ENCODE measurements at places on chromosomes 2 and 18.

DNA sequence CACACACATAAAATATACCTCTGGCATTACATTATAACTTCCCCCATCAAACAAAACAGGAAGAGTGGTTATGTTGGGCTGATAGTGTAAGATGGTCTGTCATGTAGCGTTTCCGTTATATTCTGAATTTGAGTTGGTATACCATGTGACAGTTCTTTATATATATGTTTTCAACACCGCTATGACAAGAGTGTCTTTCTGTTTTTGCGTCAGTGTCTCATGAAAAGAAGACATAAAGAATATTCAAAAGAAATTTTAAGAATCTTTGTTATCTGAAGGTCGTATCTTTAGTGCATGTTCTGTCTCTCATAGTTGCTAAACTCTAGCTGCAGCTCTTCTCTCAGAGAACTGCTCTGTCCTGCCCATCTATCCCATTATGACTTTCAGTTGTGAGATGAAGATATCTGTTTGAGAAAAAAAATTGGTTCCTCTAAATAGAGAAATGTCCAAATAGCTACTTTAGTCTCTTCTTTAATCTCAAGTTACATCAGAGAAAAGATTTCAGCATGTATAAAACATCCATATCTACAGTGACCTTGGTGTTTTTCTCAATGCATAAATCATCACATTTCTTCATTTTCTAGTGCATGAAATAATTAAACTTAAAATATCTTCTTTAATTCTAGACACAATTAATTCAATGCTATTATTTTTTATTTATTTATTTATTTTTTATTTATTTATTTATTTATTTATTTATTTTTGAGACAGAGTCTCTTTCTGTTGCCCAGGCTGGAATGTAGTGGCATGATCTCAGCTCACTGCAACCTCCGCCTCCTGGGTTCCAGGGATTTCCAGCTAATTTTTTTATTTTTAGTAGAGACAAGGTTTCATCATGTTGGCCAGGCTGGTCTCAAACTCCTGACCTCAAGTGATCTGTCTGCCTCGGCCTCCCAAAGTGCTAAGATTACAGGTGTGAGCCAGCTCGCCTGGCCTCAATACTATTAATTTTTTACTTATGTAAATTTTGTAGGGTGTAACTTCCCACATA lies 24.3 kb upstream of the PSME4 start:
- DNase-seq = peak; percentile 94

GRCh38 chr2:20064421-20064820 lies 13.0 kb upstream of the LAPTM4A start:
- DNase-seq = no peak

- DNase-seq = no peak
Measured at GRCh38 chr2:108605947-108606346, 71.7 kb downstream of the LIMS1 start.

GRCh38 chr2:5926871-5927512 lies 234.8 kb downstream of the SOX11 start:
- no peak for DNase-seq

DNA sequence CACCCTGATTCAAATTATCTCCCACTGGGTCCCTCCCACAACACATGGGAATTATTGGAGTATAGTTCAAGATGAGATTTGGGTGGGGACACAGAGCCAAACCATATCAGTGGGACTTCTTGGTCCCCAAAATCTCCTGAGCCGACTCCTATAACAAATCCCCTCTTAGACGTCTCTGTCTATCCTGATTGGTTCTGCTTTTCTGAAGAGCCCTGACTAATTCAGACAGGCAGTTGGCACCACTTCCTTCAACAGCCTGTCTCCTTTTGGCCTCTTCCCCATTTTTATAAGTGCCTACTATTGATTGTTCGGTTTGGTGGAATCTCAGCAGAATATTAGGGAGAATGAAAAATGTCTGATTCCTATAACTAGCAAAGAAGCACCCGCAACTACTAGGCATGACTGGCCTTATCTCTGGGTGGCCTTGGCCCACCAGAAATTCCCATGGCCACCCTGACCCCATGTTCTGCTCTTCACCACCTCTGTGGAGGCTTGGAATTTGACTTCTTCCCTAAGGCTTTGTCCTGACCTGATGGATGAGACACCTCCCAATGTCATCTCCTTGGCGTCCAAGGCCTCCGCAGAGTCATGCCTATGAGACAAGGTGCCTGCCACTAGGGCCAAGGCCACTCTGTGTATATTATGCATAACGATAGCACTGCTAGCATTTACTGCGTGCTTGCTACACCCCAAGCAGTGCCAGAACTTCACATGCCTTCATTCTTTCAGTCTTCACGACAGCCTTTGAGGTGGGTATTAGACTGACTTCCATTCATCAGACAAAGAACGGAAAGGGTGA lies 218.9 kb upstream of the COPS8 start:
- peak; percentile 0 for DNase-seq

- DNase-seq = peak; percentile 32
Measured at GRCh38 chr2:23449413-23449812, 64.4 kb downstream of the KLHL29 start.

DNA sequence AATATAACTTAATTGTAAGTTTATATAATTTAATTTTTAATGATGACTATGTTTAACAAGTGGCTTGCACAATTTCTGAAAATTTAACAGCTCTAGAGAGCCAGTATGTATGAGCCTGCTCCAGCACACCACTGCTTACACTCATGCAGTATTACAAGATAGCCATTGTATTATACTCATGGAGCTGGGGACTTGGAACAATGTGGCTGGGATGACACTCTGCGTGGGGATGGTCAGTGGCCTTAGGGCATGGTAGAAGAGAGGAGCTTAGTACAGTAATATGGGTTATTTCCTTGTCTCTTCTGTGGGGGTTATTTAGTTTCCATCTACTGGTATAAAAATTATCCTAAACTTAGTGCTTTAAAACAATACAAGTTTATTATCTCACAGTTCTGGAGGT lies 105.1 kb upstream of the STON1 start:
- no peak for DNase-seq

GRCh38 chr18:23758281-23758680 lies 69.0 kb downstream of the LAMA3 start:
- no peak for DNase-seq

- DNase-seq = no peak
Measured at GRCh38 chr2:168727904-168728470, 74.5 kb upstream of the NOSTRIN start.

- DNase-seq = no peak
Measured at GRCh38 chr2:231780123-231780908, 766 bp downstream of the PDE6D start.

DNA sequence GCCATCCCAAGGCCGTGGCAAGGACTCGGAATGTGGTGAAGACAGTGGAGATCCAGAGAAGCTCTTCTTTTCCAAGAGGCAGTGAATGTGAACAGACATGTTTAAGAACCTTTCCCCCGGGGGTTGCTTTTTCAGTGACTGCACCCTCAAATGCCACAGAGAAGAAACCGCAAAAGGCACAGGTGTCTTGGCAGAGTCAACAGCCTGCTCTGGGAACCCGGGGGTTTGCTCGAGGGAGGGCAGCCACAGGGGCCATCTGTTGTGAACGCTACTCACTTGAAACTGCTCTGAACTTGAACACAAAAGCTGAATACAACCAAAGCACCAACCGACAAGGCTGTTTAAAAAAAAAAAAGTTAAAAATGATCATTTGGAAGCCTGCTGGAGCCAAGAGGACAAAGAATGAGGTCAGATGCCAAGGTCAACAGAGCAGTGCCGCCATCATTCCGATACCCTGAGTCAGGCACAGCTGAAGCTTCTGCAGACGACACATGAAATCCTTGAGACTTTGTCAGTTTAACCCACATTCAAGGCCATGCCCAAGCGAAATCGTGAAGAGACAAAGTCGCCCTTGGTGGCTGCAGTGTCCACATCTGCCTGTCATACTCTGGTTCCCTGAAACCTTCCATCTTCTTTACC lies 47.4 kb downstream of the PSMG2 start:
- DNase-seq = no peak

- no peak for DNase-seq
Measured at GRCh38 chr2:6249557-6249956, 557.4 kb downstream of the SOX11 start.

DNA sequence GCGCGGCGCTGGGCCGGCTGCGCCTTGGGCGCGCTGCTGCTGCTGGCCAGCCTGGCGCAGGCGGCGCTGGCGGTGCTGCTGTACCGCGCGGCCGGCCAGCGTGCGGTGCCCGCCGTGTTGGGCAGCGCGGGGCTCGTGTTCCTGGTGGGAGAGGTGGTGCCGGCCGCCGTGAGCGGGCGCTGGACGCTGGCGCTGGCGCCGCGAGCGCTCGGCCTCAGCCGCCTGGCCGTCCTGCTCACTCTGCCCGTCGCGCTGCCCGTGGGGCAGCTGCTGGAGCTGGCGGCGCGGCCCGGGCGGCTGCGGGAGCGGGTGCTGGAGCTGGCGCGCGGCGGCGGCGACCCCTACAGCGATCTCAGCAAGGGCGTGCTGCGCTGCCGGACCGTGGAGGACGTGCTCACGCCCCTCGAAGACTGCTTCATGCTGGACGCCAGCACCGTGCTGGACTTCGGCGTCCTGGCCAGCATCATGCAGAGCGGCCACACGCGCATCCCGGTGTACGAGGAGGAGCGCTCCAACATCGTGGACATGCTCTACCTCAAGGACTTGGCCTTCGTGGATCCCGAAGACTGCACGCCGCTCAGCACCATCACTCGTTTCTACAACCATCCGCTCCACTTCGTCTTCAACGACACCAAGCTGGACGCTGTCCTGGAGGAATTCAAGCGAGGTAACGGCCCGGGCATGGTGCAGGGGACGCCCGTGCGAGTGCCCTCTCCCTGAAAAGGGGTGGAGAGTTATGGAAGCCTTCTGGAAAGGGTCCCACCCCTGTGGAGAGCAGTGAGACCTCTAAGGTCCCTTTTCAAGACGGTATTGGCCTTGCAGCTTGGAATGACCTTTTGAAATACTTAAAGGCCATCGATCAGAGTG lies 1.0 kb downstream of the CNNM3 start:
- peak; percentile 8 for DNase-seq

- no peak for DNase-seq
Measured at GRCh38 chr2:8714283-8714682, 32.4 kb downstream of the ID2 start.

DNA sequence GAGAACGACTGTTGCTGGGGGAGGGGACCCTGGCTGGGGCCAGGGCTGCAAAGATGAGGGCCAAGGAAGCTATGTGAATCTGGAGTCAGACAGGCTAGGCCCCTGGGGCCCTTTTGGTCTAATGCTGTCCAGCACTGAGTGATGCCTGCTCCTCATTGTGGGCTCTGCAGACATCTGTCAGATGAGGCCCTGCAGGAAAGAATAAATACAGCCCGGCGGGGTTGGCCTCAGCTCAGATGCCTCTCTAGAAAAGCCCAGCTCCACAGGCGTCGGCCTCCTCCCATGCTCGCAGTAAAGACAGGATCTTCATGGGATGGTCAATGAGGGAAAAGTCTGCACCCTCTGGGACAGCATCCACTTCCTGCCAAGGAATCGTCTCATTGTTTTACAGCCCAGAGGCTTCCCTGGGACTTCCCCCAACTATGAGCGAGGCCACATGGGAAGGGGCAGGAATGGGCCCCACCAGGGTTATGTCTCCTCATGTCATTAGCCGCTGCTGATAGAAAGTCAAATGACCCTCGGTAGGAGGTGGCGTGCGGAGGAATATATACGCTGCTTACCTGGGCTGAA lies 125.8 kb upstream of the GLI2 start:
- DNase-seq = no peak

- DNase-seq = no peak
Measured at GRCh38 chr2:239819974-239820555, 205.1 kb downstream of the NDUFA10 start.

DNA sequence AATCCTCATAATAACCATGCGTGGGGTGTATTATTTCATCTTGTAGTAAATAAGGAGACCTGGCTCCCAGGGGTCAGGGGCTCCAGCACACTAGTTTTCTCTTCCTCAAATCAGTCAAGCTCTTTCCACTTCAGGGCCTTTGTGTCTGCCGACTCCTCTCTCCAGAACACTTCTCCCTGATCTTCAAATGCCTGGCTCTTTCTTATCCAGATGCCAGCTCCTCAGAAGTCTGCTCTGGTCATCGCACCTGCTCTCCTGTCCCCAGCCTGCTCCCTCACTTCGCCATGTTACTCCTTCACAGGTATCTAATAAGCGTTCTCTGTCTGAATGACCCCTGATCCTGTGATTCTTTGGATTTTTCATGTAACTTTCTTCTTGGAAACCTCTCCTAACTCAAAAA lies 62.0 kb downstream of the GYPC start:
- no peak for DNase-seq

- no peak for DNase-seq
Measured at GRCh38 chr2:198476007-198476406, 671.6 kb downstream of the PLCL1 start.

DNA sequence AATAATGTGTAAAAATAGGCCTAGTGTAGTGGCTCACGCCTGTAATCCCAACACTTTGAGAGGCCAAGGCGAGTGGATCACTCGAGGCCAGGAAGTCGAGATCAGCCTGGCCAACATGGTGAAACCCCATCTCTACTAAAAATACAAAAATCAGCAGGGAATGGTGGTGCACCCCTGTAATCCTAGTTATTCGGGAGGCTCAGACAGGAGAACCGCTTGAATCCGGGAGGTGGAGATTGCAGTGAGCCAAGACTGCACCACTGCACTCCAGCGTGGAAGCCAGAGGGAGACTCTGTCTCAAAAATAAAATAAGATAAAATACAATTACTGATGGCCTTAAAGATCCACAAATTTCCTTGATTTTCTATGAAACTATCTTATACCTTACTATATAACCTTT lies 3.8 kb downstream of the ATF2 start:
- no peak for DNase-seq

GRCh38 chr2:69095305-69095704 lies 82.3 kb downstream of the ANTXR1 start:
- no peak for DNase-seq

GRCh38 chr2:4354164-4354563 lies 650.8 kb downstream of the DCDC2C start:
- DNase-seq = no peak

- no peak for DNase-seq
Measured at GRCh38 chr2:136441979-136442714, 323.2 kb upstream of the THSD7B start.
